Activated CD8-positive, alpha-beta memory T cell treated with anti-CD3 and anti-CD28 coated beads for 1 hour (primary cell): ENCODE measurements at places on chromosomes 7 and 10.

DNA sequence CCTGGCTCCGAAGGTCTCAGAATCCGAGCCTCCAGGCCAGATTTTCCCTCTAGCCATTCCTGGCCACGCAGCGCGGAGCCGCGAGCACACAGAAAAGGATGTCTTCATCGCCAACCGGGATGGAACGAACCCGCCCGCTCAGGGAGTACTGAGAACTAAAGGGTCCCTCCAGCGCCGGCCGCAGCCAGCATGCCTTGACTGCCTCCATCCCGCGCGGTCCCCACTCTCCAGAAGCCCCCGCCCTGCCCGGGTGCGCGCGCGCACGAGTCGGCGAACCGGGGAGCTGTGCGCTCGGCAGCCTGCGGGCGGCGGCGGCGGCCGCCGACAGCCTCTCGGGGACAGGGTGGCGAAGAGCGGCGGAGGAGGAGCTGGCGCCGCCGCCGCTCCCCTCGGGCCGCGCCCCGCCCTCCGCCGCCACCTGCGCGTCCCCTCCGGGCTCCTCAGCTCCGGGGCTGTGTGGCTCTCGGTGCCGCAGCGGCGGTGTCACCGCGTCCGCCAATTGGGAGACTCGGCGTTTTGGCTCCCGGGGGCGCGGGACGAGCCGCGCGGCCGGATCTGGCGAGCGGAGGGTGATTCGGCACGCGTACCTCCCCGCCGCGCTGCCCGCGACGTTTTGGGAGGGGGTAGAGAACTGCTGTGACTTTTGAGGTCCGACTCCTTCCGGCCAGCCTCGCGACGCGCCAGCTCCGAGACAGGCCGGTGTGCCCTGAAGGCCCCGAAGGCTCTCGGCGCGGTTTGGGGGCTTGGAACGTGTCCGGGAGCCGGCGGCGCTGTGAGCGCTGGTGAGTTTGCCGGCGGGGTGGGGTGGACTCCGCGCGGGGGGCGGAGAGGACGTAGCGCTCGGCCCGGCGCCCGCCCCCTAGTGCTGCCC is 453 bp upstream of the GALNT17 start:
- DNase-seq = no peak

- DNase-seq = no peak
Observed at GRCh38 chr10:45197816-45198485, 117.5 kb downstream of the OR13A1 start.

DNA sequence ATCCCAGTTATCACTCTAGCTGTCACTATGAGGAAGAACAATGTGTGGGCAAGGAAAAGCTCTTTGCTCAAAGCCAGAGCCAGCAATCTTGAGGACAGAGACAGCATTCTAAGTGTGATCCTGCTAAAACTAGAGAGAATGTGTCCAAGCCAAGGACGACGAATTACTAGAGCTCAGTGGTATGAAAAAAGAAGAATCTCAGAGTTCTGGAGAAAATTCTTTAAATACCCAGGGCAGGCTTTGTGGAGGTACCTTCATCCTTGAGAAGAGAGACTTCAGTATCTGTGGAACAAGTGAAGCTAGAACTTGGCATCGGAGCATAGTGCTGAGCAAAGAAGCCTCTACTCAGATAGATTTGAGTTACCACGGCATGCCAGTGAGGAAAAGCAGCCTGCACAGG is 209.8 kb downstream of the TRIL start:
- DNase-seq = no peak

GRCh38 chr7:2954433-2954853 is 89.2 kb downstream of the CARD11 start:
- DNase-seq = no peak

GRCh38 chr10:110858297-110858934 is 13.3 kb upstream of the PDCD4 start:
- DNase-seq = no peak

DNA sequence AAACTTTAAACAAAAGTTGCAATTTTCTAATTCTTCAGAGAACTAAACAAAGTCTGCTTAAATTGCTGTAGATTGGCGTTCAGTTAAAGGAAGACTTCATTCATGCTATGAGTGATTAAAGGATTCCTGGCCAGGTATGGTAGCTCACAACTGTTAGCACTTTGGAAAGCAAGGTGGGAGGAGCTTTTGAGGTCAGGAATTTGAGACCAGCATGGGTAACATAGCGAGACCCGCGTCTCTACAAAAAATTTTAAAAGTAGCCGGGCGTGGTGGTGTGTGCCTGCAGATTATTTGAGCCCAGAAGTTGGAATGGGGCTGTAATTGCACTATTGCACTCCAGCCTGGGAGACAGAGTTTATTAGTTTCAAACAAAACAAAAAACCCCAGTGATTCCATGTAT is 13.5 kb upstream of the SCRN1 start:
- no peak for DNase-seq

GRCh38 chr10:48366261-48366660 is 59.8 kb downstream of the MAPK8 start:
- DNase-seq = no peak

GRCh38 chr10:114825513-114826253 is 4.1 kb downstream of the FHIP2A start:
- no peak for DNase-seq

DNA sequence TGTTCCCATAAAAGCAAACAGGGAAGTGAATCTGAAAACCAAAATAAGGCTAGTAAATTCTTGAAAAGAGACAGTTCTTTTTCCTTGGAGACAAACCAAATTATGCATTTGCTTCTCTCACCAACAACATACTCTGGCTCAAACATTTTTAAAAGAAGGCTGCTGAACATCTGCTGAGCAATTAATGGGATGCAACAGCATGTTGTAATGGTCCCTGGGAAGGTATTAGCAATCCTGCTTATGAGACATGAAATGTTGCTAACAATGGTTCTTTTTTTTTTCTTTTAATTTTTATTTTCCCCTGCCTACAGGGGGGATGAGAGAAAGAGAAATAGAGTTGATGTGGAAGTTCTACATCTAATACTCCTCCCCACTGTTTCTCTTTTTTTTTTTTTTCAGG is 572.1 kb downstream of the SORCS1 start:
- DNase-seq = no peak

GRCh38 chr10:17871036-17871435 is 61.9 kb downstream of the MRC1 start:
- DNase-seq = no peak

GRCh38 chr7:129950191-129950932 is 2.4 kb downstream of the UBE2H start:
- no peak for DNase-seq

GRCh38 chr7:17660116-17660515 is 280.2 kb downstream of the SNX13 start:
- no peak for DNase-seq

- DNase-seq = no peak
Observed at GRCh38 chr10:122311716-122312115, 40.6 kb downstream of the BTBD16 start.

GRCh38 chr10:43691485-43691884 is 42.8 kb upstream of the ZNF32 start:
- no peak for DNase-seq

DNA sequence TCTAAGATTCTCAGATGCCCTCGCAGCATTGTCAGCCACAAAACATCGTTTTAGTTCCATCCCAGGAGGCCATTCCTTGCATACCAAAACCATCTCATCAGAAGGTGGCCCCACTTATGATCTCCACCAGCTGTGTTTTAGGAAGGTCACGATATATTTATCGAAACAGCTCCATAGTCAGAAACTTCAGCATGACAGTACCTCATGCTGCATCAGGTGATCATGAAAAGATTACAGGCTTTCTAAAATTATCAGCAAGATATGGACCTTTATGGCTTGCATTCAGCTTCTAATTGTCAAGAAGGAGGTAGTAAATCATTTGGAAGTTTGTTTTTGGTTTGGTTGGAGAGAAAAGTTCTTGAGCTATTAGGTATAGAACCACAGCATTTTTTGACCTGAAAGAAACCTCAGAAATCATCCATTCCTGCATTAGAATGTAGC is 20.0 kb downstream of the JAZF1 start:
- DNase-seq = no peak

- DNase-seq = no peak
Observed at GRCh38 chr10:126929391-126929790, 24.2 kb downstream of the DOCK1 start.

- no peak for DNase-seq
Observed at GRCh38 chr7:122790591-122790990, 87.9 kb upstream of the RNF148 start.

GRCh38 chr10:30247704-30248103 is 101.4 kb downstream of the MTPAP start:
- DNase-seq = no peak

- DNase-seq = no peak
Observed at GRCh38 chr7:83065714-83066113, 97.0 kb downstream of the PCLO start.

GRCh38 chr7:99083068-99083651 is 60.7 kb downstream of the SMURF1 start:
- DNase-seq = no peak

DNA sequence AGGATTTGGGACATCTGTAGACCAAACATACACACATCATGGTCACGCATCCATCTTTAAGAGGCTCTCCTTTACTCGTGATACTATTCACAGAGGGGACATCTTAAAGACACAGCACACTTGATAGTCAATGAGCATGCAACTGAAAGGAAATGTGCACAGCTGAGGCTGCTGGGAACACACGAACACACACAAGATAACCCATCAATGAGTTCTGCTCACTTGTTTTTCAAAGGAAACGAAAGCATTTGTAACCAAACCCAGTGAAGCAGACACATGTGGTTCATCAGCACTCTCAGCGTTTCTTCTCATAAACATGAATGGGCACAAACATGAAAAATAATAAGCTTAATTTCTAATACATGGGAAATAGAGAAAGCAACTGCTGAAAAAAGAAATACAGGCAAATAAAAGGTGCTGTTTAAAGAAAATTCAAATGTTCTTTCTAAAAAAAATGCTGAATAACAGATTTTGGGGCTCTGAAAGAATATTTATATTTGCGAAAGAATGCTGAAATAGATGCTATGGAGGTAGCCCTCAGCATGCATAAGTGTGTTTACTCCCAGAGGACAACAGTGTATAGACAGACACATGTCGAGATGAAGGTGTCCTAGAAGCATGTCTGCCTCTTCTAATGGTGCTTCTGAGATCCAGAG is 59.7 kb upstream of the LAMB4 start:
- no peak for DNase-seq
